SK-N-SH treated with all-trans-retinoic acid at 6 μM for 48 hours (cell line): ENCODE measurements at places on chromosomes 5 and 9.

DNA sequence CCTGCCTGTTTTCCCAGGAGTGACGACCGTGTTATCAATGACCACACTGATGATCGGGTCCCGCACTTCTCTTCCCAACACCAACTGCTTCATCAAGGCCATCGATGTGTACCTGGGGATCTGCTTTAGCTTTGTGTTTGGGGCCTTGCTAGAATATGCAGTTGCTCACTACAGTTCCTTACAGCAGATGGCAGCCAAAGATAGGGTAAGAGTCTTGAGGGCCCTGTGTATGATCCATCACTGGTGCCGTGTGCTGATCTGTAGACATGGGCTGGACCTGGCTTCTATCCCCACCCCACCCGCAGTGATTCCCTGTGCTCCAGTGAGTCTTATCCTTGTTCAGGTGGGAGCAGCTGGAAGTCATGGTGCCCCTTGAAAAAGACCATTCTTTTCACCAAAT is 26.0 kb downstream of the GABRP start:
- ATAC-seq: peak; percentile 89

DNA sequence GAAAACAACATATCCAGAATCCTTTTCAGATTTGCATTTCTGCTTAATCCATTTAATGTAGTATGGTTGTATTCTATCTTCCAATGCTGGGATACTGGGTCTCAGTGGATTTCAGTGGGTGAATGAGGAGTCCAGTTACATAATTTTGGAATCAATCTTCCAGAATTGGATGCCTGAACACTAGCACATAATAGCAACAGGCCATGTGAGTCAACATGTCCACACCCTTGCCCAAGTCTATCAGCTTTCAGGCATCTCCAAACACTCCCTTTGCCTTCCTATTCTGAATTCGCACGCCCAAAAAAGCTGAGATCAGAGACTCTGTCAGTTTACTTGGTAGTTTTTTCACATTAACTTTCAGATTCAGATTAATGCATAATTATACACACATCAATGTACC is 202.6 kb downstream of the TSSK1B start:
- ATAC-seq: no peak

- ATAC-seq: peak; percentile 90
Observed at GRCh38 chr9:18976709-18977531, 56.1 kb downstream of the SAXO1 start.

- ATAC-seq: no peak
Observed at GRCh38 chr9:86601697-86602096, 247.5 kb upstream of the TUT7 start.
